Cortex of kidney (tissue), 1 donor: ENCODE measurements at places on chromosomes 16 and 17.

DNA sequence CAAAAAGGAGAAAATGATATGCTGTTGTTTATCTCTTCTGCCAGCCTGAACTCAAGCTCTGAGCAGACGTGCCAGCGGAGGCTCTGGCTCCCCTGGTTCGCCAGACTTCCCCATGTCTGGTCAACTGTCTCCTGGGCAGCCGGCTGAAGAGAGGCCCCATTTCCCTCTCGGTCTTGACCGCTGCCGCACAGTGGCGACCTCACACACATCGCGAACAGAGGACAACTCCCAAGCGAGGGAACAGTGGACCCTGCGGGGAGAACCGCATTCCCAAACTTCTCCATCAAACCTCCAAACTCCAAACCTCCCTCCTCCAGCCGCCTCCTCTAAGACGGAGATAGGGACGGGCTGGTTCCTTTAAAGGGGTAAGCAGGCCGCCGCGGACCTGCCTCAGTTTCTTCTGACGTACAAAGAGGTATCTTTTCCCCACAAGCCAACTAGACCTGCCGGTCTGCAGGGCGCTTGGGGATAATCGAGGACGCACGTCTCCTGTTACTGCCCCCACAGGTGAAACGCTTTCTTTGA is 24.9 kb upstream of the RFFL start:
- no peak for DNase-seq

- no peak for DNase-seq
Measured at GRCh38 chr17:67912656-67913055, 83.6 kb downstream of the C17orf58 start.

DNA sequence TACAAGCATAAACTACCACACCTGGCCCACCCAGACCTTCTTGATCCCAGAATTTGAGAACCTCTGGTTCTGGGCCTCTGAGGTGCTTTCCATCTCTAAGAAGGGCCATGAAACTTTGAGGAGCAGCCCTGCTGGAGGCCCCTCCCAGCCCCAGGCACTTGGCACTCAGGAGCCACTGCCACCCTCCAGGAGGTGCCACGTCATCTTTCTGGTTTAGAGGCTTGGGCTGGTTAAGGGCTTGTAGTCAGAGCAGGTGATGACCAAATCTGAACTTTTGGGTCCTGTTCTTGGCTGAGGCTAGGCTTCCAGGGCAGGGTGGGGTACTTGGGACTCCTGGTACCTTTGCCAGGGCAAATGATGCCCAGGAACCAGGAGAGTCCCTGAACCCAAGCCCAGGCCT is 13.8 kb upstream of the DLX4 start:
- no peak for DNase-seq

DNA sequence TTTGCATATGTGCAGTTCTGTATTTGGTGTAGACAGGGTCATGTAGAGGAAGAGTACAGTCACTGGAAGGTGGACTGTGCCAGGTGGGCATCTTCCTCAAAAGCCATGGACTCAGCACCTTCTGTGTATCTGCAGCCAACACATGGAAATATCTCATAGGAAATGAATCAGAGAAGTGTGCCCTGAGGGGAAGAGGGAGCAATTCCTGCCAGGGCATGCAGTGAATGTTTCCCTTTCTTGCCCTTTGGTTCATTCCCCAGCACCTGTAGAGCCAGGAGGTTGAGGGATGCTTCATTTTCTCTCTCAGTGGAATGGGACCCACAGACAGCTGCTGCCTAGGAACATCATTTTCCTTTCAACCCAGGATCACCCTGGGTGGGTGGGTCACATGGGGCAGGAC is 146.1 kb upstream of the HSBP1 start:
- DNase-seq = no peak

- no peak for DNase-seq
Measured at GRCh38 chr16:85867189-85867588, 31.8 kb upstream of the IRF8 start.

GRCh38 chr16:66206363-66206762 is 160.1 kb upstream of the CDH5 start:
- DNase-seq = no peak

DNA sequence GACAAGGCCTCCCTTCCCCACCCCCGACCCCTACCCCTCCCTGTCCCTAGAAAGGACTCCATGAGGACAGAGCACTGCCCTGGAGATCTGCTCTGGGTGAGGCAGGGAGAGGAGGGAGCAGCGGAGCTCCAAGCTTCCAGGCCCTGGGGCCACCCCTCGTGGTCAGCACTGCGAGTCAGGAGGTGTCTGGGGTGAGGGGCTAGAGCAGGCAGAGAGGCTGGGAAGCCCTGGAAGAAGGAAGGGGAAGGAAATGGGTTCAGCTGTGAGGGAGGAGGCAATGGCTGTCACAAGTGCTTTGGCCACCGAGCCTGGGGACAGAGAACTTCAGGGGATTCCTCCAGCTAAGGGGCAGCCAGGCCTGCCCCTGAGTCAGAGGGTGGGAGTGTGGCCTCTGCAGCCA is 28.2 kb upstream of the DNAI2 start:
- no peak for DNase-seq

DNA sequence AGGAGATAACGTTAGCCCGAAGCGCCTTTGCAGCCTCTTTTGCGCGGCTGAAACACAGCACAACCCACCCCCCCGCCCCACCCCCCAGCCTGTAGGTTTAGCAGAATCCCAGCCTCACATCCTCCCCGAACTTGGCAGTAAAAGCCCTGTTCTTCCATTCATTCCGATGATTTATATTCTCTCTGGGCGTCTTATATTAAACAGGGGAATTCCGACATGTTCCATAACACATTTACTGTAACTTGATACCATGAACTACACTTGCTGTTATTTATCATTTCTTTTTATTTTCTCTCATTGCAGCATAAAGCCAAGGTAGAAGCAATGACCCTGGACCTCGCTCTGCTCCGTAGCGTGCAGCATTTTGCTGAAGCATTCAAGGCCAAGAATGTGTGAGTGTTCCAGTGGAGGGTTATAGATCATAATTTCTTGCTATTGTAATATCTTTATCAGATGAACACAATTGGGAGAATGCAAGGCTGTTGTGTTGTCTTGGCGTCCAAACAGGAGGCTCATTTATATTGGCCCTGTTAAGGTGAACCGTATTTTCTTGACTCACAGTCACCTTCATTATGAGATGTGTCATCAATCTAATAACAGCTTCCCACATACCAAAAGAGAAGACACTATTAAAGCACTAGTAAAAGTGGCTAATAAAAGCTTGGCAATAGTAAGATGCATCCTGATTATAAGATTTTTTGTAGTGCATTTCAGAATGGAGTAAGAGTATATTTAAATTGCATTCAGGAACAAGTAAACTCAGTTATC is 287.3 kb downstream of the WWOX start:
- DNase-seq = no peak

DNA sequence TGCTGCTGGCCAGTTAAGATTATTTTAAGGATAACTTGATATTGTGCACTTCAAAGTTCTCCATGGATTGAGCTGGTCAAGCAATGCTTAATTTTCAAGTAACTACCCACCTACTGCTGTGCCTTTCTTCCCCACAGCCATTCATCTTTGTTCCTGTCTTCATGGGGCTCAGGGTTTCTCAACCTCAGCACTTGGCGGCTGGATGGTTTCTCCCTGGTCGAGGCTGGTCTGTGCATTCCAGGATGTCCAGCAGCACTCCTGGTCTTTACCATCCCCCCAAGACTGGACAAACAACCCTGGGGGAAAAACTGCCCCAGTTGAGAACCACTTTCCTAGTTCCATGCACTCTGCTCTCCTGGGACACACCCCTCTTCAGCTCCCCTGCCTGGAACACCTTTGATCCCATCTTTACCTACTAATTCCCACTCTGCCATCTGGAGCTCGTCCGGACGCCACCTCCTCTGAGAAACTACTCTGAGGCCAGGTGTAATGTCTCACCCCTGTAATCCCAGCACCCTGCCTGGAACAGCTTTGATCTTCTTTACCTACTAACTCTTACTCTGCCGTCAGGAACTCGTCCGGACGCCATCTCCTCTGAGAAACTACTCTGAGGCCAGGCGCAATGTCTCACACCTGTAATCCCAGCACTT is 81.5 kb downstream of the NXN start:
- no peak for DNase-seq

DNA sequence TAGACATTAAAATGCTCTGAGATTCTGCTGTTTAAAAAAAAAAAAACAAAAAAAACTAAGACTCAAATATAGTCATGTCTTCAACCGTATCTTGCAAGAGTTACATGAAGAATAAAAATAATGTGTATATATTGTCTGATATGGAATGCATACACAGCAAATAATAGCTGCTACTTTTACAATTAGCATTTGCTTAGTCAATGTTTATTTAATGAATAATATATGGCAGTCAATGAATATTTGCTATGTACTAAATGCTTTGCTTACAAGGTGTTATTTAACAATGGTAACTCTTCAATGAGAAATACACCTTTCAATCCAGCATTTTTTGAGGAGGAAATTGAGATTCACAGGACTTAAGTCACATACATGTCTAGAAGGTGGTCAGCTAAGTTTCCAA is 718.8 kb upstream of the SOX9 start:
- no peak for DNase-seq

DNA sequence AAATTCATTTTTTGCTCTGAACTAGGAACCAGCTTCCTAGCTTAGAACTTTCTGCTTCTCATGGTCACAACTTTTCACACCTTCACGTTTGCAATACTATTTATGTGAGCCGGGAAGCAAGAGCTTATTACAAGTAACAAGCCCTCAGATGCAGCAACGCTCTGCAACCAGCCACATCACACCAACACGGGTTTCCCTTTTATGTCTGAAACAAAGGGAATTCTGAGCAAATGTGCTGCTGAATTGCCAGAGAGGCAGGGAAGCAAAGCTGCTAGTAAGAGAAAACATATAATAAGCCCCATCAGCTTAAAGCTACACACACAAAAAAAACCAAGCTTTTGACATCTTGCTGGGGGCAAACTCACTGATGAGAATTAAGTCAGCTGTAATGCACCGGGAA is 122.2 kb downstream of the SLC39A11 start:
- DNase-seq = no peak
